ENCODE measurements at places on chromosomes 16 and 17. TPM values are rescaled to one million over a fixed set of nuclear protein-coding genes. Genes with fewer than 3 reads are reported as not detected.

The HBM gene
- total RNA-seq, result not detected

The PMM2 gene
- 39.0 TPM for total RNA-seq

The ACSM5 gene
- not detected for total RNA-seq

The SNN gene
- 6.0 TPM for total RNA-seq

- no peak for DNase-seq
- no peaks in the 10 kb centered on the region for H3K36me3 ChIP-seq
- no peak overlapping the region for H3K27ac ChIP-seq
- H3K4me3 ChIP-seq, result no peak overlapping the region
These were observed 227.2 kb upstream of the MON1B start for GRCh38 chr16:76963614-76964315.

GRCh38 chr16:48231727-48232492, 12.2 kb upstream of the LONP2 start:
- no peaks in the 10 kb centered on the region for H3K36me3 ChIP-seq
- DNase-seq, result peak; percentile 72
- peak overlapping the region; percentile 65 for H3K27ac ChIP-seq
- peaks cover 5% of the 10 kb centered on the region for H3K27me3 ChIP-seq
- peaks cover 22% of the 10 kb centered on the region for H3K4me1 ChIP-seq
- H3K4me3 ChIP-seq, result peak overlapping the region; percentile 20

DNA sequence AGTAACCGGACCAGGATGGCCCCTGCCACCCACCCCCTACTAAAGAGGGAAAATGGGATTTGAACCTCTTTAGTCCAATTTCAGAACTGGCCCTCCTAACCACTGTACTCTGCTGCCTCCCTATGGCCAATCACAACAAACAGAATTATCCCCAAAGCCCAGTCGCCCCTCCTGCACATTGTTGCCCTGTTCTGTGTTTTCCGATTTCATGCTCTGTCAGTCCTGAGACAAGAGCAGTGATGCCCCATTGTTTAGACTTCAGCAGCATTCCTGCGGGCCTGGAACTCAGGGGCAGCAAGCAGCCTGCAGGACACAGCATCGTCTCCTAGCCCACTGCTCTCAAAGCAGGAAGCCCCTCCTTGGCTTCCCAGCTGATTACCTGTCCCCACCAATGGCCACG, 20.5 kb upstream of the KLHL11 start:
- DNase-seq, result no peak
- H3K27me3 ChIP-seq, result no peaks in the 10 kb centered on the region
- no peaks in the 10 kb centered on the region for H3K4me1 ChIP-seq
- no peak overlapping the region for H3K27ac ChIP-seq
- H3K36me3 ChIP-seq, result peaks cover 33% of the 10 kb centered on the region

- no peak overlapping the region for H3K27ac ChIP-seq
- no peaks in the 10 kb centered on the region for H3K36me3 ChIP-seq
- no peaks in the 10 kb centered on the region for H3K27me3 ChIP-seq
- H3K4me1 ChIP-seq, result peaks cover 10% of the 10 kb centered on the region
- H3K4me3 ChIP-seq, result no peak overlapping the region
These were observed 7.3 kb upstream of the PRPSAP2 start for GRCh38 chr17:18850679-18851078.

DNA sequence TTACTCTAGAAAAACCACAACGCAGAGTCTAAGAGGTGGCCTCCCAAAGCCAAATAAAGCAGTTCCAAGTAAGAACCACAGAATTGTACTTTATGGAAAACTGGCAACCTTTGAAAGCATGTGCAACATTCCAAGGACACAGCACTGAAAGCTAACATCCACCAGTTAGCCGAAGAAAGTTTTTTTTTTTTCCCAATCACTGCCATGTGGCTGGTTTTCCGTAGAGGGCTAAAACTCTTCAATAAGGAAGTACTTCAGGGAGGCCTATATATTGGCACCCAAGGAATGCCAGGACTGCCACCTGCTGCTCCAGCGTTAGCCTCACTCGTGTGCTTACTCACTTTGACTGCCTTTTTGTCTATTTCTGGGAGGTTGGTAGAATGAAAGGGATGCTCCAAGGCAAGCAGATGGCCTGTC, 25.2 kb downstream of the CEP95 start:
- H3K4me1 ChIP-seq, result peaks cover 18% of the 10 kb centered on the region
- H3K27ac ChIP-seq, result peak overlapping the region; percentile 3
- H3K27me3 ChIP-seq, result no peaks in the 10 kb centered on the region
- DNase-seq, result no peak
- H3K4me3 ChIP-seq, result no peak overlapping the region
- H3K36me3 ChIP-seq, result peaks cover 55% of the 10 kb centered on the region

The SGCA gene
- total RNA-seq, result 0.26 TPM

GRCh38 chr17:77421630-77421972, 280.8 kb downstream of the SEC14L1 start:
- no peaks in the 10 kb centered on the region for H3K27me3 ChIP-seq
- H3K27ac ChIP-seq, result peak overlapping the region; percentile 85
- peaks cover 60% of the 10 kb centered on the region for H3K4me1 ChIP-seq
- H3K4me3 ChIP-seq, result peak overlapping the region; percentile 57

DNA sequence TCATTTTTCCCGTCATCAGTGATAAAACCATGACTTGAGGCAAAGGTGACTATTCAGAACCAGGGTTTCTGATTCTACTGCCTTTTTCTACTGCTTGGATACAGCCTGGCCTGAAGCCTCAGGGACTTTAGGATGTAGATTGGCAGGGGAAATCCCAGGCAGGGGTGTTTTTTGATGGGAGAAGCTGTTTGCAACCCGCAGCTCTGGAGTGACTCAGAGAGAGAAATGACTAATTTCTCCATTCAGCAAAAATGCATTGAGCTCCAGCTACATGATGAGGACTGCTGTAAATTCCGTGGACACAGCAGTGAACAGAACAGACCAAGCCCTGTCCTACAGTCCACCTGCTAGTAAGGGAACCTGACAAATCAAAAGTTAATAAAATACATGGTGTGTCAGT, 560.6 kb downstream of the CDH13 start:
- H3K27ac ChIP-seq, result no peak overlapping the region
- H3K27me3 ChIP-seq, result peaks cover 23% of the 10 kb centered on the region
- peaks cover 4% of the 10 kb centered on the region for H3K4me1 ChIP-seq
- H3K36me3 ChIP-seq, result no peaks in the 10 kb centered on the region
- peak; percentile 55 for DNase-seq

GRCh38 chr17:81426393-81427172, 31.3 kb downstream of the BAHCC1 start:
- no peak overlapping the region for H3K4me3 ChIP-seq
- no peaks in the 10 kb centered on the region for H3K36me3 ChIP-seq
- no peak overlapping the region for H3K27ac ChIP-seq
- H3K27me3 ChIP-seq, result peaks cover 14% of the 10 kb centered on the region

DNA sequence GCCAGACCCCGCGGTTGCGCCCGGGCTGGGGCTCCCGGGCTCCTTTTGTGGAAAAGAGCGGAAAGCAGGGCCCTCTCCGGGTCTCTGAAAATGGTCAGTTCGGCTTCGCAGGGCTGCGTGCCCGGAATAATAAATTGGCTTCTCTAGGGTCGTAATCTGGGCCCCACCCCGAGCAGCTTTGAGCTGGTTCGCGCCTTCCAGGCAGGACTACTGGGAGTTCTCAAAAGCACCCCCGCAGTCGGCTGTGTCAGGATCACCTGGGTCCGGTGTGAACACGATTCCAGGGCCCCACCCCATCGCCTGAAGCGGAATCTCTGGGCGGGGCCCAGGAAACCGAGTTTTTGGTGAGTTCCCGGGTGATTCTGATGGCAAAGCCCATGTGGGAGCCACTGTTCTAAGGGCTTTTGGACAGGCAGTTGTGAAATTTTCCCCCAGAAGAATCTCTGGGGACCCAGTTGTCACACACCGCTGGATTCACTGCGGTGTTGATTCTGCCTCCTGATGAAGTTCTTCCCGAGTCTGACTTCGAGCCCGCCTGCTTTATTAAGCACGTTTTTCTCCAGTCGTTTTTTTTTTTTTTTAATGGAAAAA, 77.0 kb downstream of the MRC2 start:
- H3K27me3 ChIP-seq, result peaks cover 31% of the 10 kb centered on the region
- no peaks in the 10 kb centered on the region for H3K36me3 ChIP-seq
- peak overlapping the region; percentile 42 for H3K4me3 ChIP-seq
- no peak overlapping the region for H3K27ac ChIP-seq
- peaks cover 6% of the 10 kb centered on the region for H3K4me1 ChIP-seq
- DNase-seq, result peak; percentile 16

GRCh38 chr17:49063652-49064051, 66.5 kb downstream of the IGF2BP1 start:
- H3K27ac ChIP-seq, result no peak overlapping the region
- H3K27me3 ChIP-seq, result peaks cover 3% of the 10 kb centered on the region
- H3K36me3 ChIP-seq, result no peaks in the 10 kb centered on the region
- H3K4me1 ChIP-seq, result no peaks in the 10 kb centered on the region
- H3K4me3 ChIP-seq, result no peak overlapping the region

The TMC8 gene
- 123 TPM for total RNA-seq

- H3K27ac ChIP-seq, result no peak overlapping the region
- no peaks in the 10 kb centered on the region for H3K36me3 ChIP-seq
- no peak for DNase-seq
- H3K4me3 ChIP-seq, result no peak overlapping the region
These were observed 26.6 kb downstream of the MXRA7 start for GRCh38 chr17:76683921-76684745.

The ACE gene
- total RNA-seq, result 0.46 TPM

DNA sequence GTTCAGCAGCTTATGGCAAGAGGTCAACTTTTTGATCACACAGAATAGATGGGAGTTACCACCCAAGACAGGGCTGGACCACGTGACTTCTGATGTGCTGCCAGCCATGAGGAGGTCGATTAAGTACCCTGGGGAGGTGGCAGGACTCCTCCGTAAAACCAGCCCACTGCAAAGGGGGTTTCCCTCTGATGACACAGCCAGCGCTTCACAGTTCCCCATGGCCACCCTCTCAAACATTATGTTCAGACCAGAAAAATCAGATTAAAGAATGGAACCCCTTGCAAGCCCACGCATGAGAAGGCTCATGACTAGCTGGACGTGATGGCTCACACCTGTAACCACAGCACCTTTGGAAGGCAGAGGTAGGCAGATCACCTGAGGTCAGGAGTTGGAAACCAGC, 222.9 kb downstream of the CPPED1 start:
- peaks cover 3% of the 10 kb centered on the region for H3K27me3 ChIP-seq
- no peak overlapping the region for H3K27ac ChIP-seq
- peaks cover 15% of the 10 kb centered on the region for H3K4me1 ChIP-seq
- peak; percentile 30 for DNase-seq
- no peak overlapping the region for H3K4me3 ChIP-seq

DNA sequence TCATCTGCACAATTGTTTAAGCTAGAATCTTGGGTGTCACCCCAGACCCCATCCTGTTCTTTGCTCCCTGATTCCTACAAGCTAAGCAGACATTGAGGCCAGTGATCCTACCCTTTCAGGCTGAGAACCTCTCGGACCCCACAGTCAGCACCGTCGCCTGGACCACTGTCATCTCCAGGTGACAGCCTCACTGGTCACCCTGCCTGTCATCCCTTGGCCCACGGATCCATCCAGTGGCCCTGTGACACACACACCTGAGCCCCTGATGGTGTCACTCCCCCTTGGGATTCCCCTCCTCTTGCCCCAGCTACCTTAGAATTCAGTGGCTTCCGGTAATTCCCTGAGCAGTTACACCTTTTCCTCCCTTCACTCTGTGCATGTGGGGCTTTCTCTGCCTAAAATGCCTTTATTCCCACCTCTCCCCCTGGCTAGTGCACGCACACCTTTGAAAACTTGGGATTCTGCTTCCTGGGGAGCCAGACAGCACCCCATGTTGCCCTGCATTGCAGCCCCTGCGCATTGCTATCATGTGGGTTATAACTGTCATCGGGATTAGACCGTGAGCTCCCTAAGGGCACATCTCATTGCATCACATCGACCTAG, 3.0 kb downstream of the C16orf86 start:
- H3K4me1 ChIP-seq, result peaks cover 19% of the 10 kb centered on the region
- H3K27ac ChIP-seq, result no peak overlapping the region
- no peaks in the 10 kb centered on the region for H3K27me3 ChIP-seq
- no peak overlapping the region for H3K4me3 ChIP-seq
- no peaks in the 10 kb centered on the region for H3K36me3 ChIP-seq
- DNase-seq, result no peak

DNA sequence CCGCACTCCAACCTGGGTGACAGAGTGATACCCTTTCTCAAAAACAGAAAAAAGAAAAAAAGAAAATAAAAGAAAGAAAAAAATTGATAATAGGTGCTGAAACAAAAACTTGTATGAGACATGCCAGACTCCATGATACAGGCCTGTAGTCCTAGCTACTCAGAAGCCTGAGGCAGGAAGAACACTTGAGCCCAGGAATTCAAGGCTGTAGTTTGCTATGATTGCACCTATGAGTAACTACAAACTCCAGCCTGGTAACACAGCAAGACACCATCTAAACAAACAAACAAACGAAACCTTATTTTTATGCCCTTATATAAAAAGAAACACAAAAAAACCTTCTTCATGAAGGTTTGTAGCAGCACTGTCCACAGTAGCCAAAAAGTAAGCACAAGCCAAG, 5.0 kb upstream of the CMTM4 start:
- DNase-seq, result no peak
- peaks cover 5% of the 10 kb centered on the region for H3K27me3 ChIP-seq
- H3K36me3 ChIP-seq, result no peaks in the 10 kb centered on the region
- H3K27ac ChIP-seq, result no peak overlapping the region
